ENCODE measurements at places on chromosomes 6 and 20.
A peak's percentile ranks its signal among the peaks of the same experiment; 100 is the strongest.

GRCh38 chr6:119129148-119129967 is 50.9 kb upstream of the FAM184A start:
- peak; percentile 85 for DNase-seq

DNA sequence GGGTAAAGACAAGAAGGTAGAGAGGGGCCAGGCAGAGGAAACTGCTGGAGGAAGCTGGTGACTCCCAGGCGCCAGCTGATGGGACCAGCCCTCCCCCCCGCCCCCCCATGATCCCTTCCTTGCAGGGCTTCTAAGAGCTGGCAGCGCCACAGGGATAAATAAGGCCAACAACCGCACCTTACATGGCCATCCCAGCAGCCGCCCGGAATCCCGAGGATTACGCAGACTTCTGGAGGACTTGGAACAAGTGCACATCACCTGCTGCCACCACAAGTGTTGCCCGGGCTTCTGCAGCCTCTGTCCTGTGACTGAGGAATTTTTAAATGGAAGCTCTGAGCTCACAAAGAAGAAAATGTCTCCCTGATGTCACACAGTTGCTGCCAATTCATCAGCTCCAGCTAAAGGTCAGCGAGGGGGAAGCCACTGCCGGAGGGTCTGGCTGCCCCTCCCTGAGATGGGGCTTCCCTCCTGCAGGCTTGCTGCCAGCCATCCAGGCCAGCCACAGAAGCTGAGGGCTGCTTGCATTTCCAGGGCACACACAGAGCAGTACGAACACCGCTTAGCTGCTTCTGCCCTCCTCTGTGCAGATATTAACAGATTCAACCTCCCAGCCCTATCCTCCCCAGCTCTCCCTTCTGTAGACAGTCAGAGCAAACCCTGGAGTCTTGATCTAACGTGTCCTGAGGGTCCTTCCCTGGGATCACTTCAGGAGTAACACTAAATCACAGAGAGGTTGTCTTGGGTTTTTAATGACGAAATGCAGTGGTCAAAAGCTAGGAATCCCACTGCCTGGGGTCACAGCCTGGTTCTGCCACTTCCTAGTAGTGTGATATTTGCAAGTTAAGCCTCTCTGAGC is 38.6 kb upstream of the PIM1 start:
- DNase-seq: no peak

DNA sequence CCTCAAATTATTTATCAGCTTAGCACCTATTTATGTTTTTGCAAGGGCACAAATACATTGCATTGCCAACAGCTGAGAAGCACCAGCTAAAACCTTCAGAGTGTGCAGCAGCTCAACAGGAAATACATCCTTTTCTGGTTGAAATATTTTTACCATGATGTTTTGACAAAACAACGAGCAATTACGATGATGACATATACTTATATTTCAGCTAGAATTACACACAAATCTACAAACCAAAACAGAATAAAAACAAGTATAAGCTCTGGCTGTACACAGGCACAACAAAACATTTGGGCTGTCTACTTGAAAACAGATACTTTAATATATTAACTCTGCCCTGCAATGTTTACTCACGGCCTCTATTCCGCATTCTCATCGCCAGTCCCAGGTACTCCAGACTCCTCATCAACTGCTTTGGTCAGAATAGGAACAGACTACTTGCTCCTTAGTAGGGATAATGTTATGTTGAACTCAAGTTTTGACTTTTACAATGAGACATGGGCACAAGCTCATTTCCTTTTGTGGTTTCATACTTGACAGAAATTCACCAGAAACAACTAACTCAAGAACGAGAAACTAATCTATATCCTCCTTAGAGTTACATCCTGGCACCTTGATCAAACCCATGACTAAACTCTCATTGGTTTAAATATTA is 377.6 kb downstream of the ESR1 start:
- no peak for DNase-seq

DNA sequence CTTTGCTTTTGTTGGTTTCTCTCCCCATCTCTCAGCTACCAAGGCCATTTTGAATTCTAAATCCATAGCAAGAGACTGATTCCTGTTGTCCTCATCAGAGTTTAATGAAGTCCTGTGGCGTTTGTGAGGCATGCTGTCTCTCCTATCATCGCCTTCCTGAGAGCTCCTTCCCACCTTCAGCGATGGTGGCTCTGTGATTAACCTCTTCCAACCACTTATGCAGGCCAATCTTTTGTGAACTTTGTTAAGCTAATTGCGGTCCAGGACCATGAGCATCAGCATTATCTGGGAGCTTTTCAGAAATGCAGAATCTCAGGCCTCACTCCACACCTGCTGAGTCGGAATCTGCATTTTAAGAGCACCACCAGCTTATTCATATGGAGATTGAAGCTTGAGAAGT is 272.5 kb upstream of the CDYL start:
- DNase-seq: no peak

GRCh38 chr6:47654255-47654654 is 44.1 kb upstream of the ADGRF4 start:
- DNase-seq: no peak

DNA sequence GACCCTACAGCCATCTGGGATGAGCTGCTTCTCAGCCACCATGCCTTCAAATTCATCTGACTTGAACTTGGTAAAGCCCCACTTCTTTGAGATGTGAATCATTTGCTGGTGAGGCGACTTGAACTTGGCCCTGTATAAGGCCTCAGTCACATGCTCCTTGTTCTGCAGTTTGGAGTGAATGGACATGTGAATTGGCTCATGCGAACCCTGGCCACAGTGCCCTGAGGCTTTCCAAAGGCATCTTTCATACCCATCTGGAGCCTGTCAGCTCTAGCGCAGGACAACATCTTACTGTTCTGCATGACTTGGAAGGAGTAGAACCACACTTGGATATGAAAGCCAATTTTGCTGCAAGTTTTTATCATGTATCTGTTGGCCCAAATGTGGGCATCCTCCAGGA is 244.0 kb upstream of the FAM83B start:
- no peak for DNase-seq

- no peak for DNase-seq
Observed at GRCh38 chr6:43150051-43150751, 20.9 kb upstream of the SRF start.

- no peak for DNase-seq
Observed at GRCh38 chr20:36246401-36246800, 10.1 kb downstream of the AAR2 start.
